Right renal pelvis (tissue), 4 donors: ENCODE measurements at places on chromosomes 2 and 18.

- DNase-seq: no peak
Observed at GRCh38 chr2:215998636-215999035, 14.7 kb downstream of the MREG start.

GRCh38 chr2:232511336-232511890 lies 8.8 kb upstream of the PRSS56 start:
- DNase-seq: no peak

GRCh38 chr2:48543895-48544294 lies 13.9 kb downstream of the STON1 start:
- DNase-seq: no peak

DNA sequence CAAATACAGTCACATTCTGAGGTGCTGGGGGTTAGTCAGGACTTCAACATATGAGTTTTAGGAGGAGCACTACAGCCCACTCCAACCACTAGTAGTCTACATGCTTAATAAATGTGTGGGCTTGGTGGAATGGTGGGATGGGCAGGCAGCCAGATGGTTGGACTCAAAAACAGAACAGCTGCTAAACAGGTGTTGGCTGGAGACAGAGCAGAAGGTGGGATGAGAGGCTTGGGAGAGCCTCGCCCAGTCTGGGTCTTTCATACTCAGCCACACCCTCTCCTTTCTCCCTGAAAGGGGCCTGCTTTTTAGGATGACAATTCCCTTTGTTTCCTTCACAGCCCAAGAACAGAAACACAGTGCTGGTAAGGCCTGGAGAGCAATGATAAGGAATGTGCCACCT lies 143.9 kb upstream of the KLHL29 start:
- DNase-seq: no peak

DNA sequence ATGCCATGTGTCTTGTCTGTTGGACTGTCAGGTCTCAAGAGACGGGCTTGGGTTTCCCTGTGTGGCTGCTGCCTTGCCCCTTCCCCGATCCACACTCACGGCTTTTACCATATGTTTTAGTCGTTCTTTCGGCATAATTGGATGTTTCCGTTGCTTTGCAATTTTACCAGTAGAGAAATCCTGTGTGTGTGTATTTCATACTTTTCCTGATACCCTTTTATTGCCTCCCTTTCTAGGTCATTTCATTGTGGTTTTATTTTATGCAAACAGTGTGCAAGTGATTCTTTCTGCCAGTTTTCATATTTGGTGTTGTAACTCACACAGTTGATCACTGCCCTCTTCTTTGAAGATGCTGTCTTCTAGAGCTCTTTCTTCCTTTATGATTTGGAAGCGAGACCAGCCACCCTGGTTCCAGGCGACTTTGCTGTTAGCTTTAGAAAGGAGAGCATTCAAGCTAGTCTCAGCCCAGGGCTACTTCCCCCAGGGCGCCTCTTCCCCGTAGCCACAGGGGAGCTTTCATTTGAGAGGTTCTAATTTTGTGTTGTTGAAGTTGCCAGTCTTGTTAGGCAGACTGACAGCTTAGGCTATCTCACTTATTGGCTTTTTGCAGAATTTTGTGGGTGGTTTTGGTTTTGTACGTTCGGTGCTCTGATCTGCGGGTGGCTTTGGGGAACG lies 17.0 kb downstream of the SH3BP4 start:
- DNase-seq: no peak

DNA sequence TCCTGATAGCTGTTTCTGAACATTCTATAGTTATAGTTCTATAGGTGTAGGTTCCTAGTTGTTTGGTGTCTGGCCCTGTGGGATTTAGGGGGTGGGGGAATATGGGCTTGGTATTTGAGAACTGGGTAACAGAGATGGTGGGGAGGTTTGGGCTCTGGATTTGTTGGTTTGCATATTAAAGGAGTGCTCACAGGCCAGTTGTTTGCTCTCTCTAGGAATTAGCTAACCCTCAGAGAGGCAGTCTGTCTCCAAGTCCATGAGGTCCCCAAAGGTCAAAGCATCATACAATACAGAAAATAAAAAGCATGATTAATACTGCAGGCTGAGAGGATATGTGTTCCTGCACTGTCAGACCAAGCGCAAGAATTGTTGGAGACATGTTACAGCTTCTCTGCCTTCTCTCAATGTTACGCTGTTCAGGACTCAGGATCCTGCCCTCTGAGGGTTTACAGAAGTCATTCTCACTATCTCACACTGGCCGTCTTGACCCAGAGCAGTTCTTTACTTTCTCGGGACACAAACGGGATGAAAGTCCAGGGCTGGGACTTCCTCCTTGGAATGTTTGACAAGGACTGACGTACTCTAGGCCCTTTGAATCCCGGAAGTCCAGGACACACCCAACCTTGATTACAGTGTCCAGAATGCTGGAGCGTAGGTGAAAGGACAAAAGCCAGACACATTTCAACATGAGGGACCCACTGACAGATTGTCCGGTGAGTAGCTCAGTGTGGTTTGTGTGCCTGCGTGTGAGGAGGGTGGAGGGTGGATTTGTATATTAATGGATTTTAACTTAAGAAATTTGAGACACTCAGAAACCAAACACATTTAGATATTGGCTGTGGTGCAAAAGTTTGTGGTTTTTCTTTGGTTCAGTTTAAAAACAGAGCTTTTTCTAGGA lies at the start of gene NOSTRIN:
NOSTRIN (plus strand) TSS at position 677 of the 898 bp plus-strand sequence; CDS start at position 687, 10 bp downstream.
- no peak for DNase-seq

DNA sequence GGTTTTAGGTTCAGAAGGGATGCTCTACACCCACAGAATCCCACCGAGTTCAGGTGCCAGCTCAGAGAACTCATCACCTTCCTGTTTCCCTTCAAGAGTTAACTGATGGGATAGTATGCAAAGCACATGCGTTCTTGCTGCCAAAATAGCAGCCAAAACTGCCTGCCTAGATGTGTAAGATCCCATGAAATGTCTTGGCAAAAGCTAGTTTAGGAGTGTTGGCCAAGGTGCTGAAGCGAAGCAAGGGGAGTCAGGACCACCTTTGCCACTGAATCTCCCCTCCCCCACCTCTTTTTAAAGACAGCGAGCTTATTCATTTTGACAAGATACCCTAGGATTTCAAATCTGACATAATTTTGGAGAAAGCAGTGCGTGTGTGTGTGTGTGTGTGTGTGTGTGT lies 2.1 kb downstream of the DOCK10 start:
- DNase-seq: no peak

DNA sequence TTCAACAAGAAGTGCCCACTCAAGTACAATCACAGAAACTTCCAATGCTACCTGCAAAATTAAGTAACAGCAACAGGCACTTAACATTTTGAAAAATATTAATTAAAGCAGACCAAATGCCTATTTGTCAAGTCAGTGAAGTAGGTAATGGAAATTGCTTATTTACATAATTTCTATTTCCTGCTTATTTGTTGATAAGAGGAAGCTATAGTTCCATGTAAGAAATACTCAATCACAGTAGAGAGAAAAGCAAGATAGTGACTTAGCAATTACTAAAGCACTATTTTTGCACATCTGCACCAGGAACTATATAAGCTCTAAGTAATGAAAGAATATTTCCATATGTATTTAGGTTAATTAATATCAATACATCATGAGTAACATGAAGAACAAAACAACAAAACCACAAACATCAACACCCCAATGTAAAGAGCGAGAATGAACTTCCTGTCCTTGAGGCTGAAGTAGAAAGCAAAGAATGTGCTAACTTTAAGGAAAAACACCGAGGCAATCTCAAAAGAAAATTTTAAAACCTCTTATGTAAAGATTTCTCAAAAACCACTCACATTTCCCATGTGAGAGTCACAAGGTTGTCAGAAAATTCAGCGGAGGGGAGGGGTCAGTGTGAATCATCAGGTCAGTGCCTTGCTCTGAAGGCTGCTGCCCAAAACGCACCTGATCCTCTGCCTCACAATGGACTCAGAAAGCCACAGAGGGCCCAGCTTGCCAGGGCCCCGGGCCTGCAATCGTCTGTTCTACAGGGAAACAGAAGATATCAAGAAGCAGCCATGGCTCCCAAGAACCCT lies 12.5 kb downstream of the NPC1 start:
- no peak for DNase-seq

DNA sequence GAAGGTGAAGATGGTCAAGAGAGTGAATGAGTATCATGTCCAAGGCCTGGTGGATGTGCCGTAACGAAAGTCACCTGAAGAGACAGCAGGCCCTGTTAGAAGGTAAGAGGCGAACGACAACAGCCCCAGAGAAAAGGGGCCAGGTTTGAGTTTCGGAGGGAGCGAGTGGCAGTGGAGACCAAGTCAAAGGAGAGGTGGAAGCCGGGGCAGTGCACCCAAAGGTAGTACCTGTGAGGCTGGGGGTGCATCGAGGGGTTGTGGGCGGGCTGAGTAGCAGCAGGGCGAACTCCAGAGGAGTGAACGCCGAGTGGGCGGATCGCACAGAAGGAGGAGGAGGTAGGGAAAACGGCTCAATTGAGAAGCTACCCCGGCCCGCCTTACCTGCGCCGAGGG lies 358 bp downstream of the USP37 start:
- DNase-seq: no peak

- no peak for DNase-seq
Observed at GRCh38 chr2:34193164-34193563, 594.1 kb upstream of the FAM98A start.

- DNase-seq: no peak
Observed at GRCh38 chr18:54734059-54734458, 94.2 kb upstream of the RAB27B start.

DNA sequence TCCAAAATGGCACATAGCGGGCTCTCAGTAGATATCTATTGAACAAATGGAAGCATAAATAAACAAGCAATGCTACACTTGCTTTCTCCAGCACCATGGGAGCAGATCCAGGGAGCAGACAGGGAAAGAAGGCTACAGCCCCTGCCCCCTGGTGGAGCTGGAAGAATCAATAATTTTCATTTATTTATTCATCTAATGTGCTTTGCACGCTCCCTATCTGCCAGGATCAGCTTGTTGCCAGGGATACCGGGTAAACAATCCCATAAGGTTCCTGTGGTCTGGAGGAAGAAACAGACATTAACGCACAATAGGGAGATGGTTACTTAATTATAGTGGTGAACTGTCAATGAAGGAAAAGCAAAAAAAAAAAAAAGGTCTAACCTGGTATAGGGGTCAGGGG lies 40.1 kb upstream of the CLASP1 start:
- DNase-seq: no peak

DNA sequence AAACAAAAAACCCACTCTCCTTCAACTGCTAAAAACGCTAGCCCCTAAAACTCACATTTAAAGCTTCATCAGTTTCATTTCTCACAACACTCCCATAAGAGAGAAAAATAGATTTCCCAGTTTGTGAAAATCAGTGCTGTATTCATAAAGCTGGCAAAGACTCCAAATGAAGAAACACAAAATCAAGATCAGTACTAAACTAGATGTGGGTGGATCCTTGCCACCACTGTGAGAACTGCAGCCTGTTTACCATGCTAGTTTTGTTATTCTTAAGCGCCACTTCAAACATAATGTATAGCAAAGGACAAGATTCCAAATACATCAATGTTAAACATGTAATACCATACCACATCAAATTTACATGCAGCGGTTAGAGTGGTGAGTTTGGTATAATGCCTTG lies 104.5 kb upstream of the CCDC150 start:
- DNase-seq: no peak

DNA sequence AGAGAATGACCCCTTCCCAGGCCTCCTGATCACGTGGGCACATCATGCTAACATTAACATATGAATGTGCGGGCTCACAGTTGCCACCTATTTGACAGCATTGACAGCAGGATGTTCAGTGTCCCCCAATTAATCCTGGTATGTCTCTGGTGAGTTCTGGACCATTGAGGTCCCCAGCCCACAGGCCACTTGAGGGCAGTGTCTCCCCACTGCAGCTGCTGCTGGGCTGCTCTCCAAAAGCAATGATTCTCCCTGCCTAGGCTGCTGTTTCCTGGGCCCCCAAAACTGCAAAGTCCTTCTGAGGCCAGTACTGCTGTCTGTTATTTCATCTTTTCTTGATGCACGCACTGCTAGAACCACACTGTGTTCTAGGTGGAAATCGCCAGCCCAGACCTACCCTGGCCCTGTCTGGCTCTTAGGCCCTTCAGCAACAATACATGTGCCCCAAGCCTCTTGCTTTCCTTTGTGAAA lies 52.7 kb upstream of the MAPK4 start:
- DNase-seq: peak; percentile 52

GRCh38 chr18:25233528-25234321 lies 118.2 kb downstream of the ZNF521 start:
- DNase-seq: no peak

DNA sequence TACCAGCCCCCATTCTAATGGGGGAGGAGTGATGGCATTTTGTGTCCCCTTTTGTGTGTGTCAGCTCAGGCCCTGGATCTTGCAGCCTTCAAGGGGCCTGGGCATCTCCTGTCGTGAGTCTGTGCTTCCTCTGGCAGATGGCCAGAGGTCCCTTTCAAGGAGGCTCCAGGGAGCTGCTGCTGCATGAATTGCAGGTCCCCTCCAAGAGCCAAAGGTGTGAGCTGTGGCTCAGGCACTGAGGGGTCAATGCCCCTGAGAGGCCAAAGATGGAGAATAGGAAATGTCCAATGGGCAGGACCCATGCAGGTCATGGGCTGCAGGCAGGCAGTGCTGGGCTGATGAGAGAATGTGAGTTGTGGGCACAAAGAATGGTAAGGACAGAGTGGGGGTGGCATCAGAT lies 10.4 kb downstream of the MAB21L4 start:
- DNase-seq: no peak

DNA sequence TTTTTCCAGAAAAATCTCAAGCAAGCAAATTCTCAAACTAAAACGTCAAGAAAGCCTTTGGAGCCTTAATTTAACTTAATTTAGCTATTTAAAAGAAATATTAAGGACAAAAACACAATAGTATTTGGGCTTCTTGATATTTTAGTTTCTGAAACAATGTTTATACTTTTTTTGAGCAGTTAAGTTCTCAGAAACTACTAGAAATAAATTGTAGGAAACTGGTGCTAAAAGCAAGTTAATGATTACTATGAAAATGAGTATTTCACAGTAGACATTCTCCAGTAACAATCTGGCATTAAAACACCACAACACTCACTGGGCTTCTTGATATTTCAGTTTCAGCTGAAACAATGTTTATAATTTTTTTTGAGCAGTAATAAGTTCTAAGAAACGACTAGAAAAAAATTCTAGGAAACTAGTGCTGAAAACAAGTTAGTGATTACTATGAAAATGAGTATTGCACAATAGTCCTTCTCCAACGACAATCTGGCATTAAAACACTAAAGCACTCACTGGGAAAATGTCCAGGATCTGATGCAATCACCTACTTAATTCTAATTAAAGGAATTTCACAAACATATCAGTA lies 45.1 kb downstream of the TRAK2 start:
- no peak for DNase-seq
